ENCODE measurements at places on chromosomes 4 and X.

GRCh38 chr4:121711263-121712000 lies 14.7 kb upstream of the ANXA5 start:
- peak; percentile 95 for DNase-seq

GRCh38 chr4:40427128-40427527 lies 92.0 kb downstream of the CHRNA9 start:
- DNase-seq: no peak

DNA sequence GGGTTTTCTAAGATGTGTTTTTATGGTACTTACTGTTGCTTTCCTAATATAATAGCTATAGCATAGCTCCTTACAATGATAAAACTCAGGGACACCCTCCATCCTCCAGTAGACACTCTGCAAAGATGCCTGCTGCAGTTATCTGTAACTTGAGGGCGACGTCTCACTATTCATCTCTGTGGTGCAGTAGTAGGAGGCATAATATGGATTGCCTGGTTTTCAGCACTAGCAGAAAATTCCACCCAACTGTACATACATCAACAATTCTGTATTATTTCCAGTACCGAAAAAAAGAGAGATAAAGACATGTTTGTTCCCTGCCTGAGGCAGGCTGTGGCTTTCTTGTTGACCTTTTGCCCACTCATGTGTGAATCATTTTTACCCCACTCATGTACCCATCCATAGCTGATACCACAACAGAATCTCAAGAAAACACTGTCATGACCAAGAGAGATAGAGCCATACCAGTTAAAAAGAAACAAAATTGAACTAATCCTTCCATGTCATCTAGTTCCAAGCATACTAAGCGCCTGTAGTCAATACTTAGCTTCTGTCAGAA lies 220.1 kb downstream of the RAB28 start:
- DNase-seq: no peak

- no peak for DNase-seq
These were observed 6.6 kb downstream of the ANKRD17 start for GRCh38 chr4:73252001-73252400.

DNA sequence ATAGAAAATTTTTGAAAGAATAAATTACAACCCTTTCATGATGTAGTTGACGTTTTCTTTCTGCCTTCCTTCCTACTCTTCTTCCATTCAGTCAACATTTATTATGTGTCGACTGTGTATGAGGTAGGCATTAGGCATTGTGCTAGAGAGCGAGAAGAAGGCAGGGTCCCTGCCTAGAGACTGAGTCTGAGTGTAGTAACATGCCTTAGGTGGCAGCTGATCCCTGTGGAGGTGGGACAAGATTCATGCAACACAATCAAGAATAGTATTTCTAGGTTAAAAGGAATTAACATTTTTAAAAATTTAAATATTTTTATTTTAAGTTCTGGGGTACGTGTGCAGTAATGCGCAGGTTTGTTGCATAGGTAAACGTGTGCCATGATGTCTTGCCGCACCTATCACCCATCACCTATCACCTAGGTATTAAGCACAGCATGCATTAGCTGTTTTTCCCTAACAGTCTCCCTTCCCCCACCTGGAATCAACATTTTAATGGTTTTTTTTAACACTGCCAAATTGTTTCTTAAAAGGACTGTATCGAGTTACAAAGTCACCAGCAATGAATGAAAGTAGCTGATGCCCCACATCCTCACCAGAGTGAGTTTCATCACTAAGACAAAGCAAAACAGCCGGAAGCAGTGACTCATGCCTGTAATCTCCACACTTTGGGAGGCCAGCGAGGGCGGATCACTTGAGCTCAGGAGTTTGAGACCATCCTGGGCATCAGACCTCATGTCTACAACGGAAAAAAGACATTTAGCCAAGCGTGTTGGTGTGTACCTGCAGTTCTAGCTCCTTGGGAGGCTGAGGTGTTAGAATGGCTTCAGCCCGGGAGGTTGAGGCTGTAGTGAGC lies 84.0 kb downstream of the WWC2 start:
- peak; percentile 84 for DNase-seq

DNA sequence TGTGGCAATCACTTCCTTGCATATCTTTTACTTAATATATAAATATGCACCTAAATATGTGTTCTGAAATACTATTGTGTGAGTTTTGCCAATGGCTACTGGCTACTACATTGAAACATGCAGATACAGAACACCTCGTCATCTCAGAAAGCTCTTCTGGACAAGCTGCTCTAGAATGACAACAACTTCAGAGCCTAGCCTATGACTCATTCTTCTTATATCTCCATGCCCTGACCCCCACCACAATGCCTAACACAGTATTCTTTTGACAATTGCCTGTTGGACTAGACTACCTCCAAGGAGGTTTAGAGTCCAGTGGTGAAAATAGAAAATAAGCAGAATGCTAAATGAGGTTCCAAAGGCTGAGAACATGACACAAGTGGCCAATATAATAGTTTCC lies 17.6 kb upstream of the DMP1 start:
- DNase-seq: no peak

DNA sequence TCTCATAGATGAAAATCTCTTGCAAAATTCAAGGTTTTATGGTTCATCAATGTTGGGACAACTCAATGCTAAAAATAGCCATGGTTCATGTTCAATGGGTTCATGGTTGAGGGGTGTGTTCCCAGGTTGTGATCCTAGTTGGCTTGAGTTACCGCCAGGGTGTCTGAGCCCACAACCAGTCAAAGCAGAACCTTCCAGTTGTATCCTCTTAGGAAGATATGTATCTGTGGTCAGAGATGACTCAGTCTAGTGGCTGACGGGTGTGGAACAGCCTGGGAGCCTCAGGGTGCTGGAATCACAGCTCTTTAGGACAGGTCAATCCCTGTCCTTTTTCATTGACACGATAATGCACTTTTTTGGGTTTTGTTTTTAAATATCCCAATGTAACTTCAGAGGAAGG lies 192.3 kb upstream of the NR3C2 start:
- DNase-seq: peak; percentile 62

DNA sequence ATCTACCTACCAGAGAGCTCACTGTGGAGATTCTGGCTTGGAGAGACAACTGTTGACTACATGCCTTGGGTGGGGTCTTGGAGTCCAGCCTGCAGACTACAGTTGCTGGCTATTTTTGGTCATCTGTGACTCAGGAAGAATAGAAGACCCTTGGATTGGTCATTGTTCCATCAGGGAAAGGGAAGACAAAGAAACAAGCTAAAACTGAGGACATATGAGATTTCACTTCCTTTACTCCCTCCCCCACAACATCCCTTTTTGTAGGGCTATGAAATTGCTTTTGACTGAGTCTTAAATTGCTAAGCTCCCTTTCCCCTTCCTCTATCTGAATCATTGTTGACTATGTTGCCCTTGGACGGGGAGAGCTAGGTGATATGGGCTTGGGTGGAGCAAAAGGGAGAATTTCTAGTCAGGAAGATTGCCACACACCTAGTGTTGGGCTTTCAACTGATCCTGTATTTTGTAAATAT lies 11.7 kb downstream of the MSN start:
- DNase-seq: peak; percentile 87

DNA sequence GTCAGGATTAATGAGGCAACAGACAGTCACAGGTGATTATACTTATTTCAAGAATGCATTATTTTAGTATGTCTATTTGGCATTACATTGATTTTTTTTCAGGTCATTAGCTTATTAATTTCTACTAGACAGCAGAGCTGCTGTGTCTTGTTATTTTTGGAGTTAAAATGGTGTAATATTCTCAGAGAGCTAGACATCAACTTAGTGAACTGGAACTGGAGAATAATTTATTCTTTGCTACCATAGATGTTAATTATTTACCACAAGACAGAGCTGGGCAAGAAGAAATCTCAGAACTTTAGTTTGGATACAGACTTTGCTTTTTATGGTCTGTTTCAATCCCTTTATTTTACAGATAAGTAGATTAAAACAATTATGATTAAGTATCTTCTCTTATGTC lies 10.2 kb upstream of the HPGD start:
- DNase-seq: peak; percentile 53

DNA sequence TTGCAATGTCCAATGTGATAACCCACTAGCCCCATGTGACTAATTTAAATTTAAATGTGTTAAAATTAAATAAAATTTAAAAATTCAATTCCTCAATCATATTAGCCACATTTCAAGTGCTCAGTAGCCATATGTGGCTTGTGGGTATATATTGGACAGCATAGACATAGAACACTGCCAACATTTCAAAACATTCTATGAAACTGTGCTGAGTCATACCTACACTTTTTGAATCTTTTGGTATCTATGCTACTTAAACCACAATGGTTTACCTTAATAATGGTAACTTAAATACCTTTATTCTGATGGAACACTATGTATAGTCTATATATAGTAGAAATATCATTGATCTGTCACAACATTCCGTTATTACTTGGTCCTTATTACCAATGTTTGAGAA lies 223.4 kb upstream of the ATOH1 start:
- DNase-seq: no peak

DNA sequence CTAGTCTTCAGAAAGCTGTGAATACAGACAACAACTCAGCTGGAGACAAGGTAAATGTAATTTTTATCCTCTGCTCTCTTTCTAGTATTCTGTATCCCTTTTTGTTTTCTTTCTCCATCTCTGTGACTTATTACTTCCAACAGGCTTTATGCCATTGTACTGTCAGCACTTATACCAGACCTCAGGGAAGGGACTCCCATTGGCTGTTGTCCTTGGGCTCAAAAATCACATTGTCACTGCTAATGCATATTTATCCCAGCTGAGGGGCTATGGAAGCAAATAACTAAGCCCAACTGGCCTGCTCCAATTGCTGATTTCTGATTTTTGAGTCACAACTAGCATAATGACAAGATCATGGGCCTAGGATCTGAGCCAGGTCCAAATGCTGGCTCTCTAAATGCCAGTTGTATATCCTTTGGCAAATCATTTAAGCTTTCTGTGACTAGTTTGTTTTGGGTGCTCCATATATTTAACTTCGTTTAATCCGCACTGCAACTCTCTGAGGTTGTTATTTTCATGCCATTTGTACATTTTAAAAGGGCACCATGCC lies 395.1 kb upstream of the GNPDA2 start:
- DNase-seq: no peak

DNA sequence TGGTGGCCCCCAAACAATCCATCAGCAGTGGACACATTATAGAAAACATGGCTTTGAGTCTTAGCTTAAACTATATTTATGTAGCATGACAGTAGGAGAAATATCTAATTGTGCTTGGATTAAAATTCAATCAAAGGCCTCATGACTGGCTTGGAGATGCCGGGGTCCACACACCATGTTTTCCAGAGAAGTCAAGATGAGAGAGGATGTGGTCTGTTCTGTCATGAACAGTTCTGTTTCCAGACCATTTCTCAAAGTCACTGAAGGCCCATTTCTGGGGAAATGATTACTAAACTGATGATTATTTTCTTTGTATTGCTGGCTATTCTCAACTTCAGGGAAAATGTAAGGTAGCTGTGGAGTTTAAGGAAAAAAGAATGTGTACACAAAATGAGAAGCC lies 76.3 kb downstream of the C4orf51 start:
- no peak for DNase-seq

DNA sequence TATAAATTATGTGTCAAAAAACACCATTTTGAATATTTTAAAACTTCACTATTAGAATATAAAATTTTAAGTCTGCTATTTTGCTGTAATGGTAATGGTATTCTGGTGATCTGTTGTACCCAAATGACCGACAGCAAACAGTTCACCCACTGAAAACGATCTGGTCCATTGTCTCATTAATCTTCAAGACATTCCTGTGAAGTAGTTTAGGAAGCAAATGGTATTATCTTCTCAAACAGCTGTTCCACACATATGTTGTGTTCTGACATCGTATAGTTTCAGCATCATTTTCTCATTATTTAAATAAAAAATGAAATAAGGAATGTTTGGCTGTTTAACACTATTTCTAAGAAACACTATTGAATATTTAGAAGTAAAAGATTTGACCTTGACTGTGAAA lies 98.1 kb downstream of the WWC2 start:
- DNase-seq: no peak

- DNase-seq: peak; percentile 56
These were observed 10.9 kb downstream of the MTMR1 start for GRCh38 chrX:150704030-150704613.

DNA sequence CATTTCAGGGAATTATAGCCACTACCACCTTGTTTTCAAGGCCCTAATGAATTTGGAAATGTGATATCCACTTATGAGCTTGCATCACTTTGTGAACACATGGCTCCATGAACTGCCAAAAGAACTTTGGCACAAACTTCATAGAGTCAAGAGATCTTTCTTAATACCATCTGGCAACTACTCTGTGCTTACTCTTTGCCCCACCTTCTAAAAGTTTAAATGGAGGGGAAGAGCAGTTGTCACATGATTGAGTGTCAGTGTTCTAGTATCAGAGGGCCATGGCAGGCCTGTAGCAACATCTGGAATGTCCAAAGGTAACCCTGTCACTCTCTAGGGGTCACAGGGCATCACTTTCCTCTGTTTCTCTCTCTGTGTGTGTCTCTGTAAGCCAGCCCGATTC lies 2.6 kb upstream of the ADH1B start:
- DNase-seq: no peak

GRCh38 chr4:183008492-183008891 lies 90.6 kb upstream of the WWC2 start:
- DNase-seq: no peak

DNA sequence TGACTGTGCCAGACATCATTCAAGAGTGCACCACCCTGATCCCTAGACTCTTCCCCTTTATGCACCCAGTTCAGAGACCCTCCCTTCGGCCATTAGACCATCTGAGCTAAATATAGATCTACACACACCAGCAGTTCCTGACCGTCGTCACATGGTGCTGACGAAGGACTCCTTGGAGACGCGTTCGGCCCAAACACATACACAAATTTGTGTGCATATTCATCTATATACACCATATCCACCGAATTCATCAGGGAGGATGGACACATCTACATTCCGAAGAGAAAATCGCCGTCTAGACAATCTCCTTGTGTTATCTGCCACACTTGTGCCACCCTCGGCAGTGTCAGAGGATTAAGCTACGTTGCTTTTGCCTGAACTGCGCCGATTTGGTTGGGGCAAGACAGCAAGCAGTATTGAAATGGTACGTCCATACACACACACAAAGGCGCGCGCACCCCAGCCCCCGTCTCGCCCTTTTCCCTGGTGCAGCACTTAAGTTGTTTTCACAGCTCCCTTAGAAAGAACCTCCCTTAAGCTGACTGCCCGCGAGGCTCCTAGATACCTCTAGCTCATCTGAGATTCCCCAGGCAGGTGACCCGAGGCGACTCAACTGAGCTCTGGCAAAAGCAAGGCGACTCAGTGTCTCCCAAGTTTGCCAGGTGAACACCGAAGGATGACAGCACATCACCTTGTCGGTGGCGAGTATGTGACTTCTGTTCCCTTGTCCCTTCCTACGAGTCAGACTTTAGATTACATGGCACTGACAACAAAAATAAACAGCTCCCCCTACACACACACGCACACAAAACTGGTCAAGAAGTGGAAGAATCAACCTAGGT lies 1.0 kb downstream of the RASGEF1B start:
- DNase-seq: peak; percentile 82
